ENCODE measurements at places on chromosomes 6 and 20. TPM values are rescaled to one million over a fixed set of nuclear protein-coding genes. Genes with fewer than 3 reads are reported as not detected.

TMEM14A gene
- 65.0 TPM for total RNA-seq

TRAM2 gene
- total RNA-seq = 9.5 TPM

TRIM40 gene
- not detected for total RNA-seq

F13A1 gene
- 4.1 TPM for total RNA-seq

RSPO3 gene
- total RNA-seq = 70.6 TPM

NKAIN2 gene
- 1.0 TPM for total RNA-seq

GRM1 gene
- not detected for total RNA-seq

GCNT2 gene
- 16.2 TPM for total RNA-seq
